ENCODE measurements at places on chromosomes 3 and 15.
A peak's percentile ranks its signal among the peaks of the same experiment; 100 is the strongest.

- DNase-seq, result no peak
Observed at GRCh38 chr15:80242802-80243201, 9.2 kb downstream of the CTXND1 start.

DNA sequence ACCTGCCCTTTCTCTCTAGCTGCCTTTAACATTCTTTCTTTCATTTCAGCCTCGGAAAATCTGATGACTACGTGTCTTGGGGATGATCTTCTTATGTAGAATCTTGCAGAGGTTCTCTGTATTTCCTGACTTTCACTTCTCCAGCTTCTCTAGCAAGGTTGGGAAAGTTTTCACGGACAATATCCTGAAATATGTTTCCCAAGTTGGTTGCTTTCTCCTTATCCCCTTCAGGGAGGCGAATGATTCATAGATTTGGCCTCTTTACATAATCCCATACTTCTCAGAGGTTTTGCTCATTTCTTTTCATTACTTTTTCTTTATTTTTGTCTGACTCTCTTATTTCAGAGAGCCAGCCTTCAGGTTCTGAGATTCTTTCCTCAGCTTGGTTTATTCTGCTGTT lies 62.1 kb upstream of the CCDC54 start:
- no peak for DNase-seq

- no peak for DNase-seq
Observed at GRCh38 chr3:52444860-52445793, at the start of gene SEMA3G. Gene SEMA3G, minus strand, starts transcription at chr3:52445103. Its CDS starts 76 bp downstream, at chr3:52445027.

DNA sequence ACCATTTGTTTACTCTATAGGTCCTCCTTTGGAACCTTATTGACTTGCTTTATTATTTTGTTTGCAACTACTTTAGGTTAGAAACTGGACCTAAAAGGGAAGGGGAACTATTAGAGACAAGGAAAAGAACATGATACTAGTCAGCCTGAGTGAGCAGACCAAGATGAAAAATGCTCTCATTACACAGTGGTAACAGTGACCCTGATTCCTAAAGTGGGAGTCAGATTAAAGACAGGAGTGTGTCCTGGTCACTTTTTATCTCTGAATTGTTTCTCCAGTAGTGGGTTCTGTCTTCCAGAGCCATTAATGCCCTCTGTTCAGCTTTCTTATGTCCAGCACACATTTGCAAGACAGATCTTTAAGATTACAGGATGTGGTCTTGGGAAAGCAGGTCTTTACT lies 124.1 kb downstream of the TMEM108 start:
- DNase-seq, result no peak

GRCh38 chr15:61038910-61039309 lies 190.2 kb downstream of the RORA start:
- DNase-seq, result no peak

- no peak for DNase-seq
Observed at GRCh38 chr3:150436161-150436560, 28.1 kb downstream of the TSC22D2 start.

GRCh38 chr3:104472221-104472620 lies 894.5 kb upstream of the ALCAM start:
- no peak for DNase-seq

GRCh38 chr3:181298421-181298820 lies 308.9 kb upstream of the DNAJC19 start:
- DNase-seq, result no peak

- DNase-seq, result no peak
Observed at GRCh38 chr15:50783411-50783810, 17.9 kb upstream of the SPPL2A start.

DNA sequence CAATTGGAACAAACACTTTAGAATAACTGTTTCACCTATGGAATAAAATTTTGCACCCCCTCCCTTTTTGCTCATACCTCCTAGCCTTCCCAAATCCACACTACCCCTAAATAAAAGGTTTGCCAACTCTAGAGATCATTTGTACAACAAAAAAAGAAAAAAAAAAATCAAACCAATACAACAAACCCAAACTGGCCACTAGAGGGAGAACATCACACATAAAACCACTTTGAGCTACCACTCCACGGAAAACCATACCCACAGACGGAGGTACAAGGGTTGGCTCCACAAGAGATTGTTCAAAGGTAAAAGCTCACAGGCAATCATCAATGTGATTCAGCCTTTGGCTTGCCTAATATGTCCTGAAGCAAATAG lies 47.6 kb downstream of the SETMAR start:
- DNase-seq, result peak; percentile 11

DNA sequence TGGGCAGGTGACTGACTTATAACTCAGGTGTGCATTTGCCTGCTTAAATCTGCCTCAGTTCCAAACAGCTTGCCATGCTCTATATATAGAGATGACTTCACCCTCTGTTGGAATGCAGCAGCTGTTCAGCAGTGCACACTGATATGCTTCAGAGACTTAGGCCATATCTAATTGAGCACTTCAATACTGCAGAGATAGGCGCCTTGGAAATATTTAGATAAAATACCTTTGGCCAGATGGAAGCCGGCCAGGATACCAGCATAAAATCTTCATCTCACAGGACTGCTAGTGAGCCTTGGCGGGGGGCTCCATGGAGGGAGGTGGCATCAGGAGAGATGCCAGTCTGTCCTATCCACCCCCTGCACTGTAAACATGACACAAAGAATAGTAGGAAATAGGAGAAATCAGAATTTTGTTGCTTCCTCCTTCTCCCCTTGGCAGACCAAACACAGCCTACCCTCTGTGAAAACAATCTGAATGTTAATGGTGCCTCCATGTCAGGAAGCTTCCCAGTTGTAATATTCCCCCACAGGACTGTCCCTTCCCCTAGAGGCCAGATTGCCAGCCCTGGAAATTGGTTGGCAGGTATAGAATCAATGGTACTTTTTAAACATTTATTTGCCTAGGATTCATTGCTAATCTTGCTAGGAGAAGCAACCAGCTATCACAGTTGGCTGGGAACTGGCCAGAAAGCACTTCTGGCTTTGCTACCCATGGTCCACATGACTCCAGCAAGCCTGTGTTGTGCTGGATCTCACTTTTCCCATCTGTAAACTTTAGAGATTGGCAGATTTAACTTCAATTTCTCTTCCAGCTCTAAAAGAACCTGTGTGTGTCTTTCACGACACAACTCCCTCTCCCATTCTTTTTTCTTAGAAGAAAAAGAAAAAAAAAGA lies 215.5 kb upstream of the KCNMB2 start:
- no peak for DNase-seq

DNA sequence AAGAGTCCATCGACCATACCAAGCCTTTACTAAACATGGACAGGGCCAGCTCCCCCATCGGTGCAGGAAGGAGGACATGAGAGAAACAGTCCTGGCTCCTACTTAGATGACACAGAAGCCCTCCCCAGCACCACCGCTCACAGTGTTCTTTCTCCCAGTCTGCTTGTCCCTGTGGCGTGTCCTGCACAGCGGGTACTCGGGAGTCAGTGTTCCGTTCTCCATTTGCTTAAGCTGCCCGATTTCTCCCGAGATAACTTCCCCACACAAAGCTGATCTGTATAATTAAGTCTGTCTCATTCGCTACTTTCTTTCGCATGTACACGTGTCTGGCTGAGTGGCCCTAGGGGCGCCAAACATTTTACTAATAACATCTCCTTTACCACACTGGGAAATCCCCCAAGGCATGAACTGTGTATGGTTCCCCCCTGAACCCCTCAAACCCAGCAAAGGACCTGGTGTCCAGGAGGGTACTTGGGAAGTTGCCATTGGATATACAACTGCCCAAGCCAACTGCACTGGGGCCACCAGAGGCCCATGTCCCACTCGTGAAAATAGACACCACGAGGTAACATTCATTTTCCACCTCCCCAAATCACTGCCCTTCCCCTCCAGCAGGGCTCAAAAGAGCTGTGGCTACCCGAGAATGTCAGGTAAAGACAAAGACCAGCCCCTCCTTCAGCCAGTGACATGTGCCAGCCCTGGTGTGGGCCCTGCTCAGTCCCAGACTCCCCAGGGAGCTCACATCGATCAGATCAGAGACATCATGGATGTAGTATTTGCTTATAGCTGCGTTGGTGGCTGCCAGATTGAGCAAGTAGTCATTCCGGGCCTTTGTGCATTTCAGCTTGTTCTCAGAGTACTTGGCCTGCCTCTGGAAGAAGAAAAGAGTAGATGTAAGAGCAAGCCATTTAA lies 96.5 kb upstream of the RAD18 start:
- no peak for DNase-seq

GRCh38 chr3:125967156-125967555 lies 1.8 kb upstream of the ROPN1B start:
- DNase-seq, result no peak

GRCh38 chr3:30795176-30795575 lies 99.3 kb downstream of the GADL1 start:
- DNase-seq, result no peak

GRCh38 chr3:21259896-21260295 lies 491.1 kb downstream of the ZNF385D start:
- no peak for DNase-seq

DNA sequence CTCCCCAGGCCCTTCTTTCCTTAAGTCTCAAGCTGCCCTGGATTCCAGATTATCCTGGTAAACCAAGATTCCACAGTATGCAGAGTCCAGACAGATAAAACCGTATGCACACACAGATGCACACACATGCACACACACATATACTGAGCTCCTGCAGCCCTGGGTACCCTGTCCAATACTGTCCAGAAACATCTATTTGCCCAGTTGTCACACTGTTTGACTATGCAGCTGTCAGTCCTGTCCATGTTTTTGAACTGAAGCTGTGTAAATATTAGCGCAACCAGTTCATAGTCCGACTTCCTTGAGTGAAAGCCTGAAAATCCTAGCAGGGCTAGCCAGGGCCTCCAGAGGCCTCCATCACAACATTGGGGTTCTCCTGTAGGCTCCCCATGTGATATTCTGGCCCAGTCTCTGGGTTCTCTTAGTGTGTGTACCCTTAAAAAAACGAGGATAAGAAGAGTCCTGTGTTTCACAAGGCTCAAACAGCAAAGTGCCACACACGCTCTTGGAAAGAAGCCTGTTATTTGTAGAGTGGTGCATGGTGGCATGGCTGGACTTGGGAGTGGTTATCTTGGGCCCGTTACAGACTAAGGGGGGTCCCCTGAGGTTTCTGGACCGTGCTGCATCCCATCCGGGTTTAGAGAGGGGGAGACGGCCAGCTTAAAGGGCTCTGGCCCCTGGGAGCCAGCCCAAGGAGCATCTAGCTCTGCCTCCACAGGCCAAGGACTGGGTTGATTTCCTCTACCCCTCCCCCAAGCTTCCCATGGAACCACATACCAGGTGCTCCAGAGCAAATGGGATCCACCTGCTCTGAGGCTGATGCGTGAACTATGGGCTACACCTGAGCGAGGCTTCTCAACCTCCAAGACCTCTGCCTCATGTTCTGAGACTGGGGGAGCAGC lies 108.3 kb downstream of the IQSEC1 start:
- no peak for DNase-seq

DNA sequence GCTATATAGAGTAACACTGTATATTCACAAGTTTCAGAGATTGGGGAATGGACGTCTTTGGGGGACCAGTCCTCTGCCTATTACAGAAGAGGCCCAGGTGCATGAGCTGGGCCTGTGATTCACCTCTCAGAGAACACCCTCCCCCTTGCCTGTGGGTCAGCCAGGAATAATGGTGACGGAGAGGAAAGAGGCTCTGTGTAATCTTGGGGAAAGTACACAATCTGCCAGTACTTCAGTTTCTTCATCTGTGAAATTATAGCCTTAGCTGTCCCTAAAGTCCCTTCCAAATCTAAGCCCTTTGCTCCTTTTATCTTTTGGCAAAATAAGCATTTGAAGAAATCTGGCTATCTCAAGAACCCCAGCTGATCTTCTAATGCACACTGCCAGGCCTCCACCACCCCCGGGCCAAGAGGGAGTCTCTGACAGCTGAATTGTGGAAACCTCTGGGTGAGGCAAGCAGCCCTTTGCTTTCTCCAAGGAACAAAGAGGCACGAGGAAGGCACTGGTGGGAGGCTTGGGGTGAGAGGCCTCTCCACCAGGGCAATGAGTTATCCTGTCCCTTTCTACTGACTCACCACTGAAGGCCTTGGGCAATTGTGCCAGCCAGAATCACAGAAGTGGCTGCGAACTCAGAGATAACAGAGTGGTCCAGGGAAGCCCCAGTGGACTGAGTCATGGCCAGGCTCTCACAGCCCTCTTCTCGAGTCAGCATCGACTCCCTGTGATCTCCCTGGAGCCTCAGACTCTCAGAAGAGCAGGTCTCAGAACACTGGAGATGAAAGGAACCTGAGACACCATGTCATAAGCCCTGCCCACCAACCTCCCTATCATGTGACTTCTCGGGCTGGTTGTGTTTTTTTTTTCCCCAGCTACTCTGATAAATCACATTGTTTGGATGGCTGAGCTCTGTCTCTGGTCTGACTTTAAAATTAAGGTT lies 31.8 kb downstream of the CCNL1 start:
- DNase-seq, result peak; percentile 45

DNA sequence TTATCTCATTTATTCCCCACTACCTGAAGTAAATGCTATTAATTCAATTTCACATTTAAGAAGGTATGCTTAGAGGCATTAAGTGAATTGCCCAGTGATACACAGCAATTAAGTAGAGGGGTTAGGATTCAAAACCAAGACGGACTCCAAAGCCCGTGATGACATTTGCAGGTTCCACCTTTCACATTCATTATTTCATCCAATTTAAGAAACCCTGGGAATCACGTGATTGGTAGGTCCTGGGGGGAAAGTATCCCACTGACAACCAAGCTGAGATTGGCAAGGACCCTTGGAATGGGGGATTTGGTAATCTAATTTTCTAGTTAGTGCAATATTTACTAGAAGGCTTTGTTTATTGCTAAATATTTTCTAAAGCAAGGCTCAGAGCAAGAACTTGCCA lies 1.8 kb downstream of the POMGNT2 start:
- no peak for DNase-seq

DNA sequence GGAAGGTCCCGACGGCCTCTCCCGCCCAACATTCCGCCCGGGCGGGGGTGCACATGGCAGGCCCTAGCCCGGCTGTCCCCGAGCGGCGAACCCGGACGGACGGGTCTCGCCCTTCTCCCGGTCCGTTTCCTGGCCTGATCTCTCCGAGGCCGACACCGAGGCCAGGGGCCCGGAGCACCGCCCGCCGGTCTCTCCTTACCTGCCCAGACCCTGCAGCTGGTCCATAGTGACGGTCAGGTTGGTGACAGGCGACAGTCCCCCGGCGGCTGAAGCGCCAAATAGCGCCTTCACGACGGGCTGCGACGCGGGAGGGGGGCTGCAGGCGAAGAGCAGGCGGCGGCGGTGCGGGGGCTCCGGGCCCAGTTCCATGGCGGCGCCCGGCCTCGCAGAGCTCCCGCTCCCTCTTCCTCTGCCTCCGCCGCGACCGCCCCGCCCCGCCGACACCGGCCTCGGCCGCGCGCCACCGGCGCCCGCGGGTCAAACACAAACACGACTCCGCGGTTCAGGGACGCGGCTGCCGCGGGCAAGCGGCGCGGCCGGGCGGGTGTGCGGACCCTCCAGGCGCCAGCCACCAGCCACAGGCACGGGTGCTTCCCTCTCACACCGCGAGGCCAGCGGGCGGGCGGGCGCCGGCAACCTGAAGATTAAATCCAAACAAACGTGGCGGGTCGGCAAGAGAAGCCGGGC lies 495 bp downstream of the CDC25A start:
- DNase-seq, result no peak

GRCh38 chr3:126490619-126491018 lies 14.9 kb upstream of the ZXDC start:
- DNase-seq, result no peak

- DNase-seq, result no peak
Observed at GRCh38 chr15:37100966-37101215, 542 bp upstream of the MEIS2 start.

Measured in stimulated activated CD8-positive, alpha-beta memory T cell treated with anti-CD3 and anti-CD28 coated beads, Interleukin-4, amount 100 ng/mL, for 4 hours (primary cell).